ENCODE measurements at places on chromosomes 7 and 10.

GRCh38 chr7:106031300-106032035 lies 68.4 kb downstream of the CDHR3 start:
- DNase-seq: no peak

DNA sequence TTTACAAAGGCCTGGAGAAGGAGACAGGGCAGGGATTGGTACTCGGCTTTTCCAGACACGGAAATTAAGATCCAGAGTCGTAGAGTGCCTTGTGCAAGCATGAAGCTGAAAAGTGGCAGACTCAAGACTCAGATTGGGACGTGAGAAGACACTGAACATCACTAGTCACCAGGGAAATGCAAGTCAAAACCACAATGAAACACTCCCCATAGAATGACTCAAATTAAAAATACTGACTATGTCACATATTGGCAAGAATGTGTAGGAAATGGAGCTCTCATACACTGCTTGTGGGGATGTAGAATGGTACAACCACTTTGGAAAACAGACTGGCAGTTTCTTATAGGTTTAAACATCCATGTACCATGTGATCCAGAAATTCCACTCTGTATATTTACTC lies 472.0 kb downstream of the RPS24 start:
- no peak for DNase-seq

- no peak for DNase-seq
Observed at GRCh38 chr7:84013616-84014240, 180.9 kb downstream of the SEMA3A start.

DNA sequence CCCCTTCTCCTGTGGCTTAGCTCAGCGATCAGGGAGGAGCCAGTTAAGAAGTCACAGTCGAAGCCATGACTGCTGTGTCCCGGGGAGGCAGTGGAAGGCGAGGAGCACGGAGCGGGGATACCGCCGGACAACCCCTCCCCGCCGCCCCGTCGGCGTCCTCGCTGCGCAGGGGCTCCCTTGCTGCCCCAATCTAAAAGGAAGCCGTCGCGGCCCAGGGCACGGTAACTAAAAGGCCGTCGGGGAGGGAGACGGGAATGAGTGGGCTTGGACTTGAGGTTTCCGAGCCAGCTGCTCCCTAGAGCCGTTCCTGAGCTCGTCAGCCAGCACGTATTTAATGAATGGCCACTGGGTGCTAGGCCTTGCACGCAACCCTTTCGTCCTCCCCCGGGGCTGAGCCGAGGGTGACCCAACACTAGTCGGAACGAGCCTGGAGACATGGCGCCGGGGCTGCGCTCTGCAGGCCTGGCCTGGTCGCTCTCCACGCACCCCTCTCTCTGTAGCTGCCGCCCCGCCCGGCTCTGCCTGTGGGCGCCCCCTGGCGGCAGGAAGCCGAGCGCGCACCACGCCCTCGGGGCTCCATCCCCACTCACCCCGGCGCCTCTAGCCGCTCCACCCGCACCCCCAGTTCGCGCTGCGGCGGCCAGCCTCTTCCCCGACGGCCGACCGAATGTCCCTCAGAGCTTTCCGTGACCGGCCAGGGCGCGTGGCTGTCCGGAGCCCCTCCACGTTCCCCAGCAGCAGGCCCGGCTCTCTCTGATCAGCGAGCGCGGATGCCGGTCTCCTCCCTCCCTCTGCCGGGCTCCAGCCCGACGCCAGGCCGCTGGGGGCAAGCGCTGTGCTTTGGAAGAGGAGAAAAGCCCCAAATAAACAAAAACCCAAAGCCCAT lies 29.3 kb upstream of the KCNK18 start:
- DNase-seq: peak; percentile 65
